ENCODE measurements at places on chromosomes 16 and 17.

- DNase-seq = no peak
Measured at GRCh38 chr16:54194334-54194743, 92.2 kb downstream of the IRX3 start.

DNA sequence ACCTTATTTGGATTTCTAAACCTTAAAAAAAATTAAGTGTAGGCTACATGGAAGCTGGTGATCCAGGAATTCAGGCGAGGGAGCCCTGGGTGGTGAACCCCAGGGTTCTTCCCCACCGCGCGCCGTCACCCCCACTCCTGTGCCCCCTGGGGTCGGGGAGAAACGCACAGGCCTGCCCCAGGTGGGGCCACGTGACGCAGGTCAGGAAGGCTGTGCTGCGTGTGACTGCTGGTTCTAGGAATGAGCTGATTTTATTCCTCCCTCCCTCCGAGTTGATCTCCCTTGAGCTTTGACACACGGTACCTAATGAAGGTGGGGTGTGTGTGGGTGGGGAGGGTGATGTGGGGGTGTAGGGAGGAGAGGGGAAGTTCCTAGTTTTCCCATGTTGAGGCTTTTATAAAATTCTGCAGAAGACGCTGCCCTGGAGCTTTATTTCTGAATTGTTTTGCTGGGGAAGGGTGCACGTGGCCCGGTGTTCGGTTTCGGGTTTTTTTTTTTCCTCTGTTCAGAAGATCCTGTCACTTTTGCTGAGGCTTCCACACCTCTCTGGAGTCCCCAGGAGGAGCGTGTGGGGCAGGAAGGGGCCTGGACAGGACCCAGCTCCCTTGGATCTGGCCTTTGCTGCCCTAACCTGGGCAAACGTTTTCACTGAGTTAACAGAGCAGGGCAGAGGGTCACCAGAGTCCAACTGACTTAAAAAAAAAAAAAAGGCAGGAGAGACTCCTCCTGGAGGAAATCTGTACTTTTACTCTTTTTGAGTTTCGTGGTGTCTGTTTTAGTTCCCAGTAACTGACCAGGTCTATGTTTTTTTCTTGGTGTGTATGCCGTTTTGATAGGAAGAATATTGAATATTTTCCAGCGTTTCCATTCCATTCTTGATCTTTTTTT, 55.8 kb upstream of the GSE1 start:
- DNase-seq = no peak

DNA sequence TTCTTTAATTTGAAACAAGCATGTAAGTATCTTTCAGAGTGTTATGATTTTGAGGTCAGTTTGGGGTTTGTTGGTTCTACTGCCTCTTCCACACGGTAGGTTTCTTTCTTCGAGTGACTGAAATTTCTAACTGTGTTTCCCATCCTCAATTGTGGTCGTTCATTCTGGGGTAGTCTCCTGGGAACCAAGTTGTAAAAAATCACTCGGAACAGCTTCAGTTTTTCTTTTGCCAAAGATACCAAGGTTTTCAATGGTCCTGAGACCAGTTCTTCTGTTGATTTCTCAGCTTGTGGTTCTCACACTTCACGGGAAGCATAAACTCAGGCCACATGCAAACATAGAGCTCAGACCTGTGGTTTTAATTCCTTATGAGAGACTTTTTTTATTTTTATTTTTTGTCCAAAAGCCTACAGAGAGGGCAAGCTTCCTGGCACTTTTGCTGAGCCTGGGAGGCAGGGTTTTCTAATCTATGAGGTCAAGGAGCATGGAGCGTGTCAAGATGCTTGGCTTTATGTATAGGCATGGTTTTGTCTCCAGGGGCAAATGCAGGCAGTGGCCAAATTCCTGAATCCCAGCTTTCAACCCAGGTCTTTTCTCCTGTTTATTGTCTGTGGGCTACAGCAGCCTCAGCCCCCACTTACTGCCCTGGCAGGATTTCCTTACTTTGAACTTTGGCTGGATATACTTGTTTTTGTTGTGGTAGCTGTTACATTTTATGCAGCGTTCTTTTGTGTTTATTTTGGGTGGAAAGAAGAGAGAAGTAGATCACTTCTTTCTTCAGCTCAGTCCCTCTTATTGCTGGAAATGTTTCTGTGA, 32.9 kb downstream of the HS3ST3A1 start:
- no peak for DNase-seq

DNA sequence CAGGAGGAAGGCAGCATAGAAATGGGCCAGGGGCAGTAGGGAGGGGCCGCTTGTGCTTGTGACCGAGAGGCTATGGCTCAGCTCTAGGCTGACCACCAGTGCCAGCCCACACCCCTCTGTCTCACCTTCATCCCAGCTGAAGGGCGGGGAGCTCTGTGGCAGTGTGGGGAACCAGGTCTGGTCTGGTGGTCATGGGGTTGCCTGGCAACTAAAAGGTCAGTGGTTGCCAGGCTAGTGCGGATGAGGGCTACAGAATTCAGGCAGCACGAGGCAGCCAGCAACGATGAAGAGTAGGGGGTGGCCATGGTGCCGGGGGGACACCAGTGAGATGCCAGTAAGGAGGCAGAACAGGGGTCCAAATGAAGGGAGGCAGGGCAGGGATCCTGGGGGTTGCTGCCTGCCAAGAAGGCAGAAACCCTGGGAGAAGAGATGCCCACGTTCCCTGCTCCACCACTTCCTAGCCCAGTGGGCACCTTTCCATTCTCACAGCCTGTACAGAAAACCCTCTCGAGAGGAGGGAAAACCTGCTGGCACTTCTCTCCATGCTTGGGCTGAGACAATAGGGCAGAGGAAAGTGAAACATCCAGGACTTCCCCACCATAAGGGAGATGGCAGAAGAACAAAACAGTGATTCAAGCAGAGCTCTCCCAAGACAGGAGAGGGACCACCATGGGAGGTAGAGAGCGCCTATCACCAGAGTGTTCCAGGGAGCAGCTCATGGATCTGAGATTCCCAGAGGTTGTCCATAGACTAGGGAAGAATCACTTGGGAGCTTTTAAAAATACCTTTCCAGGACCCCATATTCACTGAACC, 39.7 kb downstream of the SRCIN1 start:
- DNase-seq = no peak

GRCh38 chr16:88870608-88871348, 4.3 kb upstream of the PABPN1L start:
- DNase-seq = no peak

GRCh38 chr17:77617516-77617915, 341.0 kb upstream of the TNRC6C start:
- no peak for DNase-seq

DNA sequence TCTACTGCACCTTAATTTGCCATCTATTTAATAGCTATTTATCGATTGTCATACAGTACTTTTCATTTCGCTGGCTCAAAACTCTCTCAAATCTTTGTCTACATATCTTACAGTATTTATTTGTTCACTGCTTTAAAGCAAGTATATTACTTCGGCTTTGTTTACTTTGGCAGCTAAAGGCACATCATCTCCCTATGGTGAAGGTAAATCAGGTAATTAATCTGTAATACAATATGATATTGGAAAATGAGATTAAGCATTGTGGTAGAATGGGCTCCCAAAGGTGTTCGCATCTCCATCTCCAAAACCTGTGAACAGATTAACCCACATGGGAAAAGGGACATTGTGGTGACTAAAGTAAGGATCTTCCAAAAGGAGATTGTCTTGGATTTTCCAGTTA, 6.5 kb downstream of the TMEM170A start:
- no peak for DNase-seq

DNA sequence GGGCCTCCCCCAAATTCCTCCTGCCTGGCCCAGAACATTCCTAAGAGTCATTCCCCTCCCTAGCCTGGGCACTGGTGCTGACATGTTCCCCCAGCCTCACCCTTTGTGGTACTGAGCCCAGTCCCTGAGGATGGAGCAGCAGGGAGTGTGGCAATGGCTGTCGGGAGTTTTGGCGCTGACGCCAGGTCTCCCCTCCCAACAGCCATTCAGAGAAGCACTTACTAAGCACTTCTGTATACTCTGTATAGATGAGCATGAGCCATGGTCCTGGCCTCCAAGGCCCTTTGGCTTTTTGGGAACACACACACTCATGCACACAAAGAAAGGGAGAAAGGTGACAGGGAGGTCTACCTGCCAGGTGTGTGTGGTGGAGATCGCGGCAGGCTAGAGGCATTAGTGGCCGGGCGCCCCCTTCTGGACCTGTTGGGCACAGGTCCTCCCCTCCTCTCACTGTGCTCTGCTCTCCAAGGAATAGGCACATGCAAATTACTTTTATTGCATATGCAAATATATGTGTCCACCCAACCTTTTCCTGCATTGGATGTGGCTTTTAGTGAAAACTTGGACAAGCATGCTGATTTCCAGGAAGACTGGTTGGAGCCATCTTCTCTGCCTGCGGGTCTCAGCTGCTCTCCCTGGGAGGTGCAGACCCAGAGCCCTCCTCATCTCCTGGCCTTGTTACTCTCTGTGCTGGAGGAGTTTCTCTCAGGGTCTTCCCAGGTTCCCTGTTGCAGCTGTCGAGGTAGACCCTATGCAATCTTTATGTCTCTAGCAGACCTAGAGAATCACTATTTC, 17.4 kb upstream of the C17orf107 start:
- DNase-seq = no peak

DNA sequence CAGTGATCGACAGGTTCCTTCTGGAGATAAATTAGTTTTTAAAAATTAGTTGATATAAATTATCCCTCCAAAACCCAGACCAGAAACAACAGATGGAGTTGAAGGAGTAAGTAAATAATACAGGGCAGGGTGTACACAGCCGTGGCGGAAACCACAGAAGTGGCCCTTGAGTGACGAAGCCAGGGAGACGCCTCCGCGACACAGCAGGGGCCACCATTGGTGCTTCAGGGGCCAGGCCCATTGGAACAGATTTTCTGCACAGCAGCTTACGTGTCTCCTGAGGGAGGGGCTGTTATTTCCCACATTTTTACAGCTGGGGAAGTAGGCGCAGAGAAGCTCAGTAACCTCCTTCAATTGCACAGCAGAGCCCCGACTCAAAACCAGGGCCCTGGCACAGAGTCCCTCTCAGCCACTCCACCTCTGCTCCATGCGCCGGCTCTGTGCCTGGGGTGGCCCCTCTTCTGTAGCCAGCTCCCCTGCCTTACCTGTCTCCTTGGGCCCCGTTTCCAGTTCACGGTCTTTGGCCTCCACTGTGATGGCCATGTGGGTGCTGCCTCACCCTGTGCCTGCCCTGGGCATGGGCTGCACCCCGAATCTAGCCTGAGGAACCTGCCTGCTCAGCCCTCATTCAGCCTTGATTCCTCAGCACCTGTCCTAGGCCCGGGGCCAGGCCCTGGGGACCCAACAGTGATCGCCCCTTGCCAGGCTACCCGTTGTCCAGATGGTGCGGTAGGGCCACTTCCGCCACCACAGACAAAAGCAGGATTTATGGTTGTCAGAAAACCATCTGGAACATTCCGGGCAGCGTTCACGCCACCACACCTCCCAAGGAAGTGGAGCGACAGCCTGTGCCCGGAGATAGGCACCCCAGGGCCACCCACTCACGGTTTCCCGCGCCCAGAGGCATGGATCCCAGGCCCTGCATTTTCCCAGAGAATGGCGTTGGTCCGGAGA, 128.5 kb upstream of the GSE1 start:
- no peak for DNase-seq

- no peak for DNase-seq
Measured at GRCh38 chr17:43018008-43018853, 4.0 kb downstream of the VAT1 start.

DNA sequence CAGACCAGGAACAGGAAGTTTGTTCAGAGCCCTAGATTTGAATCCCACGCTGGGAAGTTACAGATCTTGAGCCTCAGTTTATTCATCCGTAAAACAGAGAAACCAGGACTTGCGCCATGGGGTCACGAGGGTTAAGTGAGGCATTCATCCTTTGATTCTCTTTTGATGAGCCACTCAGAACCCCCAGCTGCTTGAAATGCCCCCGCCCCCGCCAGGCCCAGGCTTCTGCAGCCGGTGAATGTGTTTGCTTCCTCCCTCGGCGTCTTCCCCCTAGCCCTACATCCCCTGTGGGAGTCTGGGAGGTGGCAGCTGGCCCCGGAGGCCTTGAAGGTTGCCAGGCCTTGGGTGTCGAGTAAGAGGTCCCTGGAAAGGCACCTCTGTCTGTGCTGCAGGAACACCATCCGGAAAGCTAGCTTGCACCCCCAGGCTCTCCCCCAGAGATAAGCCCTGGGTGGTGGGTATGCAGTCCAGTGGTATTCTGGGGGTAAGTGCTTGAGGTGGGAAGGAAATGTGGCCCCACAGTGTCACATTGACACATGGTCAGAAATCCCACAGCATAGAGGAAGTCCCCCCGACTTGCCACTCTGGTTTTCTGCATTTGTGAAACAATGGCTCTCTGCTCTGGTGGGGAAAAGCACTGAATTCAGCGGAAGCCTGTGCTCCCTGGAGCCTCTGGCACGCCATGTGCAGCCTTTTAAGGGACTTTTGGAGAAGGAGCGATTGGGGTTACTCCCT, 14.9 kb downstream of the IRF8 start:
- no peak for DNase-seq

DNA sequence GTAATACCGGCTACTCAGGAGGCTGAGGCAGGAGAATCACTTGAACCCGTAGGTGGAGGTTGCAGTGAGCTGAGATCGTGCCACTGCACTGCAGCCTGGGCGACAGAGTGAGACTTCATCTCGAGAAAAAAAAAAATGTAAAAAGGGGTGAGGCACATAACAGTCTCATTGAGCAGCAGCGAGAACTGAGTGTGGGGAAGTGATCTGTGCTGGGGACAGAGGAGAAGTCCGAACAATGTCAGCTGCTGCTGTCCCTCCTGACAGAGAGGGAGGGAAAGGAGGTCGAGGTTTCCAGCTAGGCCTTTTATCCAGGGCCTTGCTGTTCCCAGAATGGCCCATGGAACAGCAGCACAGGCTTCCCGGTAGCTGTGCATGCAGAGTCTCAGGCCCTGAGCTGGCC, 14.0 kb downstream of the C16orf74 start:
- DNase-seq = no peak

Data from AG04450 (cell line).